ENCODE measurements at places on chromosomes 12 and 14.
A peak's percentile ranks its signal among the peaks of the same experiment; 100 is the strongest.

DNA sequence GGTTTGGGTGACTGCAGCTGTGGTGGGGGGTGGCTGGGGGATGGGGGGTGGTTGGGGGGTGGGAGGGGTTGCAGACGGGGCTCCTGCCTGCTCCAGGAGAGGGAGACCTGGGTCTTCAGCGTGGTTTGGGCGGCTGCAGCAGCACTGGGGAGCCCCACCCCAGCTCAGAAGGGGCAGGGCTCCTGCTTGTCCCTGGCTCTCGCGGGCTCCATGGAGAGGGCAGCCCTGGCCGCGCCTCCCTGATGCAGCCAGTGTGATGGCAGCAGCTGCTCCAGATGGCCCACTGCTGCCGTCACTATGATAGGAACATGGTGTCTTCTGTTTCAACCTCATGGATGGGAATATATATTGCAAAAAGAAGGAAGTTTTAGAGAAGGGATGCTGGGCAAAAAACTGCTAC is 22.9 kb downstream of the TRHDE start:
- DNase-seq: no peak

DNA sequence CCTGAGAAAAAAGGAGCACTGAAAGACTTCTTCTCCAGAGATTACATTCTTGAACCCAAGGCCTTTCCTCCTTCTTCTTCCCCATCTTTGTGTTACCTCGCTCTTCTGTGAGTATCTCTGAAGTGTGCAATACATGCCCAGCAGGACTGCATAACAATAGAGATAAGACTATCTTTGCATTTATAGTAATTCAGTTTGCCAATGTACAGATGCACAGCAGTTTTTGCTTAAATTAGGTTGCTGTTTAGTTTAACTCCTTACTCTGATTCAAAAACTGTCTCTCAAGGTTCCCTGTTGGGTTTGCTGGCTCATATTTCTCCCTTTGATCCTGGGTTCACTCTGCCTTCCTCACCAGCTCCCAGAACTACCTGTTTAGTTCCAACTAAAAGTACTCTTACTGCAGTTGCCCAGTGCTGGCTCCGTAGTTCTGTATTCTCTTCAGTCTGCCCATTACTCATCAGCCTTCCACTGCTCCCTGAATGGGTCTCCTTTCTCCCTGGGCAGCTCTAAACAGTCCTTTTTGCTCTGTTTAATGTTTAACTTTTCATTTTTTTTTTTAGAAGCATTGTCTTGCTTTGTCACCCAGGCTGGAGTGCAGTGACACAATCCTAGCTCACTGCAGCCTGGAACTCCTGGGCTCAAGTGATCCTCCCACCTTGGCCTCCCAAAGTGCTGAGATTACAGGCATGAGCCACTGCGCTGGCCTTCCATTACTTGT is 180.6 kb upstream of the CAND1 start:
- DNase-seq: no peak

DNA sequence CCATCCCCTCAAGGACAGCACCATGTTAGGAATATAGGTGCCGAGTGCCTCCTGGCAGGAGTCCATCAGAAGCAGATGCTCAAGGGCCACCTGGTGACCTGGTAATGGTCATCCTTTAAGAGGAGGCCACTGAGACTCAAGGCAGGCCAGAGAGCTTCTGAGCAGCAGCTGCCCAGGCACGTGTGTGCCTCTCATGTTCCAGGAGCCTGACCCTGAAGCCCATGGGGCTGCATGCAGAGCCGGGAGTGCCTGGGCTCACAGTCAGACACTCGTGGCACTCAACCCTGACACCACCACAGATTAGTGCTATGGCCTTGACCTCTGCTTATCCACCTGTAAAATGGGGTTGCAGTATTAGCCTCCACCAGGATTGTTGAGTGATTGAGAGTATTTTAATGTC is 45.6 kb downstream of the C14orf132 start:
- DNase-seq: no peak

DNA sequence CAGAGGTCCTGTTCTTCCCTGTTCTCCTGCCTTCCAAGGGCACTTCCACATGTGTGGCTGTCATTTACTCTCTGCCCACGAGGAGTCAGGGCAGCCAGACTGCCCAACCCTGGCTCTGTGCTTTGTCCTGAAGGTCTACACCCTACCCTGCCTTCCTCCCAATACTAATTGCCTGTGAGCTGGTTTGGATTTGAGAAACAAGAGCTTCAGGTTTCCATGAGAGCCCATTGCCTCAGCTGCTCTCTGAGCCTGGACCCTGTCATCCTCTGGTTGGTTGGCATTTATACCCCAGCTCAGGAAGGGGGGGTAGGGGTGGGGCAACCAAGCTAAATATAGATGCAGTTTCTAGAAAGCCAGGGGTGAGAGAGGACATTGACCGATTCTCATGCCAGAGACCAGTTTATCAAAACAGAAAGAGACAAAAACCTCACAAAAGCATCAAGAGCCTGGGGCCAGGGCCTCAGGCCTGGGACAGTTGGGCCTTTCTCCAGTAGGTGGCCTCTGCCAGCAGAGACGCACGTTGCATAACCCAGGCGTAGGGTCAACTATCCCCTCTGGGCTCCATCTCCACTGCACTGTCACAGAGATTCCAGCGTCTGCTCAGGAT is 34.5 kb downstream of the VDR start:
- DNase-seq: no peak

DNA sequence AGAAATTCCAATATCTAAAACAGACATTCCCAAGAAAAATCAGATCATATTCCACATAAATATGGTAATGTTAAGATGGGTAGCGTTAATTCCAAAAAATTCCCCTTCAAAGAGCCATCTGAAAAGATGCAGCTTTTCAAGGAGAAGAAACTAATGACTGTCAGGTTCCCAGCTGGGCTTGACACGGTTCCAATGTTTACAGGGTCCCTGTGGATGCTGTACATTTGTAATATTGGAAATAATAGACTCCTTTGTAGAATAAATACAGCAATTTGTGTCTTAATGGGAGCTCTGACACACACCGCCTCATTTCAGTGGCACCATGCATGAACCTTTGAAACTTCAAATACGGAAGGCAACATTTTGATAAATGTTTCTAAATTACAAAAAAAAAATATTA is 140.6 kb downstream of the ITPR2 start:
- no peak for DNase-seq

- no peak for DNase-seq
These were observed 33.2 kb upstream of the HELB start for GRCh38 chr12:66269142-66269541.

GRCh38 chr12:91871751-91872150 is 273.9 kb downstream of the BTG1 start:
- no peak for DNase-seq

- no peak for DNase-seq
These were observed 16.6 kb upstream of the SFSWAP start for GRCh38 chr12:131694116-131694838.

DNA sequence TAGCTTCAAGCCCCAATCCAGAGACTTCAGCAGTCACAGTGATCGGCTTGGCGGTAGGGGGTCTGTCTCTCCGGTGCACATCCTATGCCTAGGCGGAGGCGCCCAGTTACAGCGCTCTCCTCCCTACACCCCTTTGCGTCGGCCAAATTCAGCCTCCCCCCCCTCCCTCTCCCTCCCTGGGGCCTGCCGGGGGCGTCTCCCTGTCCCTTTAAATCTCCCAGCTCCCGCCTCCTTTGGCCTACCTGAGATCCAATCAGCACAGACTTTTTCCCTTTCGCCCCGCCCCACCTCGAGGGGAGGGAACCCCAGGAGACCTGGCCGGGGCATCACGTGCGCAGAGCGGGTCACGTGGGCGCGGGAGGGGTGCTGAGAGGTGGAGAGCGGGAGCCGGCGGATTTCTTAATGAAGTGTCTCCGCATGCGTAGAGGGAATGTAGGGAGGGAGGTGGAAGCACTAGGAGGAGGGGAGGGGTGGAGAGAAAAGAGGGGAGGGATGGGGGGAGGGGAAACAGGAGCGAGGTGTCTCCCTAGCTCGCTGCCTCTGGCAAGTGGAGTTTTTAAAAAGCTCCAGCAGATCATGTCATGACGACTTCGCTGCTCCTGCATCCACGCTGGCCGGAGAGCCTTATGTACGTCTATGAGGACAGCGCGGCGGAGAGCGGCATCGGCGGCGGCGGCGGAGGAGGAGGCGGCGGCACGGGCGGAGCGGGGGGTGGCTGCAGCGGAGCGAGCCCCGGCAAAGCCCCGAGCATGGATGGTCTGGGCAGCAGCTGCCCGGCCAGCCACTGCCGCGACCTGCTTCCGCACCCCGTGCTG is at the start of gene HOXC13:
TSS of gene HOXC13 (plus strand) at position 506 of the 815 bp plus-strand sequence. CDS start at position 582, 76 bp downstream.
- DNase-seq: no peak

GRCh38 chr14:28608851-28609828 is 157.4 kb upstream of the FOXG1 start:
- peak; percentile 91 for DNase-seq

GRCh38 chr12:118391836-118392235 is 15.5 kb downstream of the SUDS3 start:
- DNase-seq: no peak

- DNase-seq: no peak
These were observed 81.3 kb upstream of the RIC8B start for GRCh38 chr12:106692896-106693820.

DNA sequence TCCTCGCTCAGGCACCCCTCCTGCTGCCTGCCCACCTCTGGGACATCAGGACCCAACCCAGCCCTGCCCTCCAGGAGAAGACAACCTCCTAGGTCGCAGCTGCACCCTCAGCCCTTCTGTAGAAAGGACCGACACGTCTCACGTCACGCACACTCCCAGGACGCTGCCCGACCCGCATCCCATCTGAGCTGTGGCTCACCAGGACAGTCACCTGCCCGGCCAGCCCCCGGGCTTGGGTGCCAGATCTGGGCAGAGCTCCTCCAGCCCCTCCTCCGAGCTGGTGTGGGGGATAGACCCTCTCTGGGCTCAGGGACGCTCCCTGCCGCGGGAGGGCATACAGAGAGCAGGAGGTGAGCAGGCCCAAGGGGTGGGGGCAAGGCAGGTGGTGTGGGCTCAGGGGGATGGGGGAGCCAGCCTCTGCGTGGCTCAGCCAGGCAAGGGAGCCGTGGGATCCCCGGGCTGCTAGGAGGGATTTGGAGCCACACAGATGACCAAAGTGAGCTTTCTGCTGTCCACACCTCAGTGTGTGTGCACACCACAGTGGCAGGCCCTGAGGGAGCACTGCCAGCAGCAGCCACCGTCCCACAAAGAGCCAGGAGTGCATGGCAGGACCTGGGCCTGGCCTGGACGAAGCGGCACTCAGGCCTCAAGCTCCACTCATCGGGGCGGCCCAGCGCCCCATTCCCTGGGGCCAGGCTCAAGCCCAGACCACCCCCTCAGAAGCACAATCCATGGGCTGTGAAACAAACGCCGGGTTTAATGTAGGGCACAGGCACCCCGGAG is 13.6 kb downstream of the DEGS2 start:
- no peak for DNase-seq

DNA sequence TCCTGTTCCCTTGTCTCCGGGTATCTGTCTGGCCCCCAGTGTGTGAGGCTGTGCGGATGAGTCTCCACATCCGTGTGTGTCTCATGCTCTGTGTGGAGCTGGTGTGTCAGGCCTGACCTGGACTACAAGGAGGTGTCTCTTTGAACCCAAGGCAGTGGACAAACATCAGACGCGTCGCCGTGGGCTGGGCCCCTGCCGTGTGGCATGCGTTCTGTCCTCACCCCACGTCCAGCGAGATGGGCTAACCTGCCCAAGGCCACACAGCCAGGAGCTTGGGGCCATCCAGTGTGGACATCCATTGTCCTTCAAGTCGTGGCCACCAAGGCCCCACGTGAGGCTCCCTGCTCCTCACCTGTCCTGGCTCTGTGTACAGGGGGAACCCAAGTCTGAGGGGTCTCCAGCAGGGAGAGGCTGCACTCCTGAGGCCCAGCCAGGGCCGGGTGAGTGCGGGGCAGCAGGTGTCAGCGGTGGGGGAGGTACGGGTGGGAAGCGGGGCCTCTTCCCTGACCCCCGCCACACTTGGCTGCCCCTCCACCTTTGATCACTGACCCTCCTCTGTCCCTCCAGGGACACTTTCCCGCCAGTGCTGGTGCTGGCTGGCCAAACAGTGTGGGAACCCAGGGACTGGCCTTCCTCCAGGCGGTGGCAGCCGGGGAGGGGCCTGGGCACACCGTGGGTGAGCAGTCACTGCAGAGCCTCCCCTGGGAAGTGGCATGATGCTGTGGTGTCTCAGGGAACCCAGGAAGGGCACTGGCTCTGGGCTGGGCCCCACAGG is 48.5 kb downstream of the CYP46A1 start:
- no peak for DNase-seq

GRCh38 chr14:51884086-51884927 is 23.9 kb downstream of the GNG2 start:
- DNase-seq: no peak

- no peak for DNase-seq
These were observed 8.0 kb downstream of the OAS2 start for GRCh38 chr12:112986291-112986800.

DNA sequence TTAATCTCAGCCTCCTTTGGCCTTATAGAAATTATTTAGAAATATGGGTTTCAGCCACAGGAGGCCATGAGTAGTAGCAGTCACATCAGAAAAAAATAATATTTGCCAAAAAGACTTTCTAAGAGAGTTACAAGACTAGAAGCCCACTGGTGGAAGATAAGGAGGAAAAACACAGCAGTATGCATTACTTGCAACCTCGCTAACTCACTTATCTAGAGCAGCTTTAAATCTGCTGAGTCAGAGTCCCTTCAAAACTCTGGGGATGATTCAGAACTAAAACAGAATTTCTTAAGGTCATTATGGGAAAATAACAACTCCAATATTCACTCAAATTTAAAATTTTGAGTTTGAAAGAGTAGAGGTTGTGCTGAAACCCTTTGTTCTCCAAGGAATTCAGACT is 6.2 kb downstream of the OR4K17 start:
- no peak for DNase-seq

DNA sequence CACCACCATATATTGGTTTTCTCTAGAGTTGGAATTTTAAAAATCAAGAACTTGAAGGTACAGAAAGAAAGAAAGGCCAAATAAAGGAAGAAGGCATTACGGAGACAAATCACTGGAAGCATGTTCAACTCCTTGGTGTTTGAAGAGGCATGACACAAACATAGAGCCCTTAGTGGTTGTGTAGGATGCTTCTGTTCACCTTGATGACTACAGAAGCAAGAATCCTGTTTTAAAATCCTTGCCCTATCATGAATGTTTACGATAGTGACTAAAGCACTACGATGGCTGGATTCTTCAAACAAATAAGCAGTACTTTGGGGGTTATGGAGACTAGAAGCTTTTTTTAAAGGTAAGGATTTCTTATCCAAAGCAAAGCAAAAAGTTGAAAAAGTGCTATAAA is 10.3 kb upstream of the ISM2 start:
- DNase-seq: no peak

DNA sequence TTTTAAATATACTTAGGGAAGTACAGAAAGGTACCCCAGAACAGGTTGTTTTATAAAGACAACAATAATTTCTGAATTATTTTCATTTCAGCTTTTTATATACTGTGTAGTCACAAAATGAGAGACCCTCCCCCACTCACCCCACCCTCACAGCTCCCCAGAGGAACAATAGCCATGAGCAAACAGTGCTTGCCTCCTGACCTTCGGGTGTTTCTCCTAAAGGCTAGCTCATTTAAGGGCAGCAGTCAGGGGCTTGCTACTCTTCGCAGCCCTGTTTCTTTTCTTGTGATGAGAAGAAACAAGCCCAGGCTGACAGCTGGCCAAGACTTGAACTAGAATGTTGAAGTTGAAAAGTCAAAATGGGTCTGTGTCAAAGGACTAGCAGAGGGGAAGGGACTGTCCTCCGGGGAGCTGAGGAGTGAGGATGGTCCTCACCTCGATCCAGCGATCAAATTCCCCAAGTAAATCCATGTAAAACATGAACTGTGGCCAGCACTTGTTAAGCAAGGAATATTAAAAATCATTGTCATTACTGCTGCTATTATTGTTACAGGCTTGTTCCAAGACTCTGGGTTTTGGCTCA is 133.8 kb upstream of the ARHGAP5 start:
- DNase-seq: no peak

- no peak for DNase-seq
These were observed 77.6 kb downstream of the ZFP36L1 start for GRCh38 chr14:68714991-68715924.

- peak; percentile 83 for DNase-seq
These were observed 92.7 kb downstream of the LRRC74A start for GRCh38 chr14:76918782-76919394.
